ENCODE measurements at places on chromosomes 13 and 19.
A peak's percentile ranks its signal among the peaks of the same experiment; 100 is the strongest.

DNA sequence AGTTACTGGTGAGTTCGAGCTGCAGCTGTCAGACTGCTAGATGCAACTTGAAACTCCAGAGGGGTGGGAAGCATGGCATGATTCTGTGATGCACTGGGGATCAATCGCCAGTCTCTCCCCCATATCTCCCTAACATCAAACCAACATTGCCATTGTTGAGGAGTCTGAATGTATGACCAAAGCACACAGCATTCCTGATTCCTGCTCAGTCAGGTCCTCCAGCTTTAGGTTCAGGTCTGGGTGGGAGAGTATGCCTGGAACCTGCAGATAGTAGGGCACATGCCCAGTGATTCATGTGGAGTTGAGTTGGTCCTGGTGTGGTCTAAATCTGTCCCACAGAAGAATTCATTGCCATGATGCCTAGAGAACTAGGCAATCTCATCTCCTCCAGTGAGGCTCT lies 269.1 kb downstream of the GPC5 start:
- no peak for DNase-seq

GRCh38 chr19:13974073-13974472 lies 21.8 kb downstream of the DCAF15 start:
- DNase-seq = peak; percentile 95

GRCh38 chr13:87324558-87324957 lies 346.6 kb upstream of the SLITRK5 start:
- no peak for DNase-seq

DNA sequence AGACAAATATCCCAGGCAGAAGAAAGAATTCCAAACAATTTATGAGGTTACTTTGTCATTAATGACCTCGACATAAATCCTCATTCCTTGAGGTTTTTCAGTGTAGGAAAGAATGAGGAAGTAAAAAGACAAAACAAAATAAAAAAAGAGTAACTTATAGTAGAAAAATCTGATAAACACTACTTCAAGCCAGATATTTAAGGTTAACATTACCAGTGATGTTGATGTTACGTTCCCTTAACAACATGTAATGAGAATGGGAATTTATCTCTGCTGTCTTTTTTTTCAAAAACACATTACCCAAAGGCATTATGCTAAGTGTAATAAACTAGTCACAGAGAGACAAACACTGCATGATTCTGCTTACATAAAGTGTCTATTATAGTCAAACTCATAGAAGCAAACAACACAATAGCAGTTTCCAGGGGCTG lies 935.1 kb downstream of the SLITRK1 start:
- peak; percentile 77 for DNase-seq

DNA sequence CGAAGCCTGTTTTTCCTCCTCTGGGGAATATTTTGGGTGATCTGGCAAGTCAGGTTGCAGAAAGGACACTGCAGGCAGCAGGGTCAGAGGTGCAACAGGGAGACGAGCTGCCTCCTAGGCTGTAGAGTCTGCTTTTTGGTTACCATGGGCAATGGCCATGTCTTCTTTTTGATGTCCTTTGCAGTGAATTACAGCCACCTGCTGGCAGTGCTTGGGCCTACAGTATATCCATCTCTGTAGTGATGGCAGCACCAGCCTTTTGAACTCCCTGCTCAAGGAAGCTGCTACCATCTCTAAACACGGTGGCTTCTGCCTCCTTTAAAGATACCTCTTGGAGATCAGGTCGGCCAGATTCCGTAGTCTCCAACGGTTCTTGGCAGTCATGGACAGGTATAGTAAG lies 73.9 kb downstream of the WTIP start:
- no peak for DNase-seq

DNA sequence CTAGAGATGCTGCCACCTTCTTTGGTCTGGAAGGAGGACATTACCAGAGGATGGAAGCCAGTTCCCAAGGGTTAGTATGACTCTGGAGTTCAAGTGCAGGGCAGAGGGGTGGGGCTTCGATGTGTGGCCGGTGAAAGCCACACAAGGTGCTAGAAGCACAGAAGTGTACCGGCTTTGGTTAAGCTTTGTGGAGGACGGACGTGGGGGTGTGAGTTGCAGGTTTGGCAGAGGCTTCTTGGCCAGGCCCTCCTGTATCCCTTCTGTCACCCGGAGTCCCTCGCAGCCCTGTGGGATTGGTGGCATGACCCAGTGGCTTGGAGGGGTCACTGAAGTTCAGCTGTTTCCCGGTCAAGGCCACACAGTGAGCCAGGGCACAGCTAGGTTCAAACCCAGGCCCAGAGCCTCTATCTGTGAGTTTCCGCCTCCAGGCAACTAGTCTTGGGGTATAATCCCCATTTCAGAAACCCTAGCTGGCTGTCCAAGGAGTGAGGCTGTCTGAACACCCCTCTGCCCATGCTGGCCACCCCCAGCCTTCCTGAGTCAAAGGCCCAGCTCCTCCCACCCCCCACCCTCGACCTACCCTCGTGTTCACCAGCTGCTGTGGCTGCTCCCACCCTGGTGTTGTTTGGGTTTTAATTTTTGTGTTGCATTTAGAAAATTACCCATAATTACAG lies 4.6 kb upstream of the SSBP4 start:
- peak; percentile 64 for DNase-seq

GRCh38 chr13:33348366-33348765 lies 62.8 kb upstream of the STARD13 start:
- DNase-seq = no peak

DNA sequence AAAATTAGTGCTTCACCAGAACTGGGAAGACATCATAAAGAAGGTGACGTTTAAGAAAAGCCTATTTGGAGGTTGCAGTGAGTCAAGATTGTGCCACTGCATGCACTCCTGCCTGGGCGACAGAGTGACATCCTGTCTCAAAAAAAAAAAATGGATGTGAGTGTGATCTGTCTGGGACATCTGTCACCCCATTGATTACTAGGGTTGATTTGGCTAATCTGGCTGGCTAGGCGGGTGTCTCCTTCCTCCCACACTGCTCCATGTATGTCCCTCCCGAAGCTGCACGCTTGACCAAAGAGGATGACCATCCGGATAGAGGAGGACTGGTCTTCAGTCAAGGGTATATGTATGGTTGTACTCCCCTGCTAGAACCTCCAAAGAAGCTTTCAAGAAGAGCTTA lies 2.6 kb downstream of the GTF2F2 start:
- DNase-seq = no peak

GRCh38 chr13:60433505-60433904 lies 36.5 kb downstream of the TDRD3 start:
- DNase-seq = no peak

DNA sequence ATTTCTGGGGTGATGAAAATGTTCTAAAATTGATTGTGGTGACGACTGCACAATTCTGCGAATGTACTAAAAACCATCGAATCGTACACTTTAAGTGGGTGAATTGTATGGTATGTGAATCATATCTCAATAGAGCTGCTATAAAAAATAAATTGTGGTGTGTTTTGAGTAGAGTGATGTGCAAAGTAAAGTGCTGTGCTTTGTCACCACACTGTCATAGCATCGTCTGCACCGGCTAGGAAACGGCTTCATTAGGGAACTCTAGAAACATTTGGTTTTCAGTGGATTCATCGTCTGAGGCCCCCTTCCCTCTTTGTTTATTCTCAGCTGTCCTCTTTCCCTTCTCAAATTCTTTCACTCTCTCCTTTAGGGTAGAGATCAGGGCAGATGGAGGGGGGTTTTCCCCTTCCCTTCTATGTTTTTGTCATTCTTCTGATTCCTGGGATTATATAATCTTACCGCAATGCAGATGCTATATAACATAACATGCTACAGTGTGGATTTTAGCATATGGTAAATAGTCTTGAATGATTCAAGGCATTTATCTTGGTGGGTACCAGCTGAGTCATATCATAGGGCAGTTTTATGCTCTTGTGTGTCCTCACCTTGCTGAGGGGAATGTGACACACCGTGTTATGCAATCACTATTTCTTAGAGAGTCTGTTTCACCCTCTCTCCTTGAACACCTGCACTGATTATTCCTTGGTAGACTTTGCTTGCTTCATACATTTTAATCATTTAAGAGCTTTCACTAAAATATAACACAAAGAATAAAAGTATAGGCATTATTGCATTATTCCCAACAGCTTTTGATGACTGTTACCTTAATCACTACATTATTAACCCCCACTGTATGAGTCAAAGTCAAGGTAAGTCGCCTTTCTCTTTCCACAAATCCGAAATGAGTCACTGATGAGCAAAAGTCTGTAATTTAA lies 239.4 kb downstream of the DCLK1 start:
- peak; percentile 21 for DNase-seq

DNA sequence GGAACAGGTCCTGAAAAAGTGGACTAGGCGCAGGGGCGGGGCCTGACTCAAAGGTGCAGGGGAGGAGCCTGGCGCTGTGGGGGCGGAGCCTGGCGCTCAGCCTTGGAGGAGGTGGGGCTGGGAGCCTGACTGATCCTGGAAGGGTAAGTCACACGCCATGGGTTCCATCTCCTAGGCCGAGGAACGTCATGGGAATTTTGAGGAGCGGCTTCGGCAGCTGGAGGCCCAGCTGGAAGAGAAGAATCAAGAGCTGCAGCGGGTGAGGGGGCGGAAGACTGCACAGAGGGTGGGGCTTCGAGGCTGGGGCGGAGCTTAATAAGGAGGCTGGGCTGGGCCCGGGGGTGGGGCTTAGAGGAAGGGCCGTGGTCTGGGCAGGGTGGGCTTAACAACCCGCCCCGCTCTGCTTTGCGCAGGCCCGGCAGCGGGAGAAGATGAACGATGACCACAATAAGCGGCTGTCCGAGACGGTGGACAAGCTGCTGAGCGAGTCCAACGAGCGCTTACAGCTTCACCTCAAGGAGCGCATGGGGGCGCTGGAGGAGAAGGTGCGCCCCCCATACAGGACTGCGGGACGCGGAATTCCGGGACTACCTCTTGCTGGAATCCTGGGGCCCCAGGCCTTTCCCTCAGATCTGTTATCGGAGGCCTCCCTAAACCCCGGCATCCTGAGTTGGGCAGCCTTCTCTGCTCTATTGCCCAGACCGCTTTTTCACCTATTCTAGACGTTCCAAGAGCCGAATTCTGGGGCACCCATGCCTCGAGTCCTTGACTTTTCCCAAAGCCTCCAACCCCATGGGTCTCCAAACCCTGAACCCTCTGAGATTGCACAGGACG lies 14.5 kb downstream of the PPFIA3 start:
- DNase-seq = no peak

- no peak for DNase-seq
Measured at GRCh38 chr13:30664689-30665275, 47.1 kb downstream of the USPL1 start.

GRCh38 chr13:102405499-102406100 lies 3.8 kb upstream of the FGF14 start:
- DNase-seq = peak; percentile 25

DNA sequence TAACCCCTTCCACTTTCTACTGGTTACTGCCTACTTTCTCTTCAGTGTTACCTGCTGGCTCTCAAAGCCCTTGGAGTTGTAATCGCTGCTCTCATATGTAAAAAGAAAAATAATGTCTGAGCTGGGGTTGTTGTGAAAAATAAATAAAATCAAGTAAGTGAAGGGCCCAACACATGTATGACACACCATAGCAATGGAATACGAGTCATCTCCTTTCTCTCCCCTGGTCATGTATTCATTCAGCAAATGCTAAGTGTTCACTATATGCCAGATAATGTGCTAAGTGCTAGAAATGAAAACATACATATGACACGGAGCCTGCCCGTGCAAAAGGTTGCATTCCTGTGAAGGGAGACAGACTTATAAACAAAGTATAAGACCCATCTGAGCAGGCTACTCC lies 535.0 kb downstream of the RFC3 start:
- no peak for DNase-seq

- DNase-seq = no peak
Measured at GRCh38 chr13:52160506-52160905, 1.1 kb upstream of the NEK3 start.

DNA sequence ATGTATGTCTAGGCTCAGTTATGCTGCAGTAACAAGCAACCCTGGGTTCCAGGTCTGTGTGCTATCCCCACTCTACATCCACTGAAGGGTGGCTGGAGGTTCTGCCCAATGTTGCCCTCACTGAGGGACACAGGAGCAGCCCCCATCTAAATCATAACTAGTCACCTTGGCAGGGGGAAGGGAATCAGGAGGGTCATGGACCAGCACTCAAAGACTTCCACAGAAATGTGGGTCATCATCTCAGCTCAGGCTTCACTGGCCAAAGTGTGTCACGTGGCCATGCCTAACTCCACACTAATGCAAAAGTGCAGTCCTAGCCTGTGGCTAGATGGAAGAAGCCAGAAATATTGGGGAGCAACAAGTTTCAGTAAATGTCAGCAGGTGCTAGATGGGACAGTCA lies 137.3 kb upstream of the ZNF507 start:
- no peak for DNase-seq

GRCh38 chr13:111095911-111096501 lies 19.1 kb upstream of the ARHGEF7 start:
- DNase-seq = no peak

DNA sequence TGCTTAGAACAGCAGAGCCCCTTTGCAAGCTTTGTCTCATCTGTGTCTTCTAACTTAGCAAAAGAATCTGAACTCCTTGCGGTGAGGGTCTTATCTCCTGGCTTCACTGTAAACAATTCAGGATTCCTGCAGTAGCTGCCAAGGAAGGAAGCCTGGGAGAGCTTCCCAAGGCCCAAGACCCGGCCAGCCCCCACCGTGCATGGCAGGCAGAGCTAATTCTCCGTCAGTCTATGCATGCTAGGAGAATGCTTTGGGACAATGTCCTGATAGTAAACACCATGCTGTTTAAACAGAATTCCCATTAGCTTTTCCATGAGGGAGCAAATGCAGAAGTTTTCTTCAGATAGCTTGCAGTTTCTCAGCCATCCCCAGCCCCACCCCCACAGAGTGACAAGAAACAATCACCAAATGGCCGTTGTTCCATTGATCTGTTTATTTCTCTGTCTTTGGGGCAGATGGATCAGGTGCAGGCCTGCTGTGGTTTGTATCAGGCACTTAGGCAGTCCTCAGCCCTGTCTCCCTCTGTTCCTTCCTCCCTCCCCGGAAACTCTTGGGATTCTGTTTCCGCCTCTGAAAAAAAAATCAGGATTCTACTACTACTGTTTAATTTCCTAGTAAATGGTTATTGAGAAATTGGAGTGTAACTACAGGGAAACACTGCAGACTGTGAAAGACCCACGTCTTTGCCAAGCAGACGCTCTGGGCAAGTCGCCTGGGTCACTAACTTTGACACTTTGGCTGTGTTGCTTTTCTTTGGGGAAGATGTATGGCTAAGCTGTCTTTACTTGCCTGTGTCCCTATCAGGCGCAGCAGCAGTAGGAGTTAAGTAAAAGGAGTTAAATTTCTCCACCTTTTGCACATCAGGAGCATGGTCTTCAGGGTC lies 40.7 kb upstream of the SPATA13 start:
- no peak for DNase-seq

DNA sequence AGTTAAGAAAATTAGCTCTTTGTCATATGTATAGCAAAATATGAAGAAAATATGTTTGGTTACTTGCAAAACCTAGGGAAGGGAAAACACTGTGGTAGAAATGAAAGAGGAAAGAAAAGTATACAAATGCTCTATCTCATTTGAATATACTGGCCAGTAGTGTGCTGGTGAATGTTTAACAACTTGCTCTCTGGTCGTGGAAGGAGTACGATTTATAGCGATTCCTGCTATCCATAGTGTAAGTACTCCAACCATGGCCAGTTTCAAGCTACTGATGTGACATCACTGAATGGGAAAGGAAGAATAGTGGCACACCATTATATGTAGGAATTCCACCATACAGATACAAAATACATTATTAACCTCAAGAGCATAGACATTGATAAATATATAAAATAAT lies 9.3 kb downstream of the BORA start:
- peak; percentile 13 for DNase-seq

Data from Caki2 (cell line).